Inflammatory macrophage (primary cell): ENCODE measurements at places on chromosomes 3 and 15.

GRCh38 chr15:92091155-92091734, 237.7 kb downstream of the SLCO3A1 start:
- DNase-seq, result no peak

- DNase-seq, result no peak
Observed at GRCh38 chr3:172113710-172114109, 74.3 kb downstream of the FNDC3B start.

DNA sequence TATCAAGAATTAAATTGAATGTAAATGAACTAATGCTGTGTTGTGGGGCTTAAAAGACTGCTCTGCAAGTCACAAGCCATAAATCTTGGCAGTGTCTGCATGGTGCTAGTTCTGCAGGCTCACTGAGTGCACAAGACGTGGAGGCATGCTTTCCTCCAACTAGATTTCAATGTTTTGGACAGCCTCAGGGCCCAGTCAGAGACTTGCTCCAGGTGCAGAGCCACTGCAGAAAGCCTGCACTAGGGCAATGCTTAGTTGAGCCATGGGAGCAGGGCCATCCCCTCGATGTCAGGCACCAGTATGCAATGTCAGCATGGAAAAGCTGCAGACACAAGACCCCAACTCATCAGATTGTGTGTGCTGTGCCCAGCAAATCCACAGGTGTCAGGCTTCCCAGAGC, 234.5 kb upstream of the CDIN1 start:
- no peak for DNase-seq

- DNase-seq, result no peak
Observed at GRCh38 chr3:138034918-138035317, 25.0 kb downstream of the CLDN18 start.

DNA sequence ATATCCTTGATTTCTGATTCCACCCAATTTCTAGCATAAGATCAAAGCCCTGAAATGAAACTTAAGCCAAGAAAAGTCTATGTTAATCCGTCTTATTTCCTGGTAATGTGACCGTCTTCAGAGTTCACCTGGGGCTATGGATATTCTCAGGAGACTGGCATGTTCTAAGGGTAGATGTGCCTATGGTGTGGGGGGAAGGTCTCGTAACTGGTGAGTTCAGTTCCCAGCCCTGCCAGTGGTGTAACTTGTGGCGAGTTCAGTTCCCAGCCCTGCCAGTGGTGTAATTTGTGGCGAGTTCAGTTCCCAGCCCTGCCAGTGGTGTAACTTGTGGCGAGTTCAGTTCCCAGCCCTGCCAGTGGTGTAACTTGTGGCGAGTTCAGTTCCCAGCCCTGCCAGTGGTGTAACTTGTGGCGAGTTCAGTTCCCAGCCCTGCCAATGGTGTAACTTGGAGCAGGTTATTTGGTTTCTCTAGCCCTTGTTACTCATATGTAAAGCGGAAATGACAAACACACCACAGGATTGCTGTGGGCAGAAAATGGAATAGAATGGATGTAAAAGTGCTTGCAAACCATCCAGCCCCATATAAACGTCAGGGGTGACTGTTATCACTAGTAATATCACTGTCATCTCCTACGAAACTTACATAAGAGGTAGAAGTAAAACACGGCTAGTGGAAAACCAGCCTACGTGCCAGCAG, 30.4 kb downstream of the SLC51A start:
- peak; percentile 34 for DNase-seq

DNA sequence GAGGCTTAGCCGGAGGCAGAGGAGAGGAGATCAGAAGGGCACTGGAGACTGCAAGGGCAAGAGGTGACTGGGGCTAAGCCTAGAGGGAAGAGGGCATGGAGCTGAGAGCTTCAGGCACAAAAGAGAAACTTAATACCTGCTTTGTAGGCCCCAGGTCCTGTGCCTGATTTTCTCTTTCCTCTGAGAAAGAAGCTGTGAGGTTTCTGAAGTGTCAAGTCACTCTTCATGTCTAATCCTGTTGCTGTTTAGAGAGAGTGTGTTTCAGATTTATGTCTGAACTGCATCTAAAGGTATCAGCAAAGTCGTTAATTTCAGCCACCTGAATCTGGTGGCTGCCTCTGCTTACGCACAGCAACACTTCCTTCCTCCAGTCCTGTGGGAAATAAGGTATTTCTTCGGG, 106.9 kb upstream of the RNU6-1 start:
- DNase-seq, result no peak

- no peak for DNase-seq
Observed at GRCh38 chr3:128279601-128279880, 126.3 kb downstream of the EEFSEC start.

GRCh38 chr15:32951736-32952464, 234.1 kb downstream of the GREM1 start:
- DNase-seq, result no peak

DNA sequence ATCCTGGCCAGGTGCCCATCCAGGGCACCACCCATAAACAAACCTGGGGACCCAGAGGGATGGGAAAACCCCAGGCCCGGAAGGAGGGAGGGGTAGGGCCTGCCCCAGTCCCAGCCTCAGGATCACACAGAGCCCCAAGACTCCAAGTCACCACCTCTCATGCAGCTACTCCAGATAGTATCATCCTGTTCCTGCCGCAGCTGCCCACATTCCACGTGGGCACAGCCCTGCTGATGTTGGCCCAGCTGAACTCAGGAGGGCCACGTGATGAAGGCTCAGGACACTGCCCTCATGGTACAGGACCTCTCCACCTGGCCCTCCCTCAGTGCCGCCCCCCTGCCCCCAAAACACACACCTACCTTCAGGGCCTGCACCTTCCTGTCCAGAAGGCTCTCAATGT, 69.5 kb downstream of the CACNA2D2 start:
- no peak for DNase-seq
